ENCODE measurements at places on chromosomes 1 and 21.
A peak's percentile ranks its signal among the peaks of the same experiment; 100 is the strongest.

- no peak for DNase-seq
Observed at GRCh38 chr1:44636688-44637598, 37.3 kb downstream of the TMEM53 start.

DNA sequence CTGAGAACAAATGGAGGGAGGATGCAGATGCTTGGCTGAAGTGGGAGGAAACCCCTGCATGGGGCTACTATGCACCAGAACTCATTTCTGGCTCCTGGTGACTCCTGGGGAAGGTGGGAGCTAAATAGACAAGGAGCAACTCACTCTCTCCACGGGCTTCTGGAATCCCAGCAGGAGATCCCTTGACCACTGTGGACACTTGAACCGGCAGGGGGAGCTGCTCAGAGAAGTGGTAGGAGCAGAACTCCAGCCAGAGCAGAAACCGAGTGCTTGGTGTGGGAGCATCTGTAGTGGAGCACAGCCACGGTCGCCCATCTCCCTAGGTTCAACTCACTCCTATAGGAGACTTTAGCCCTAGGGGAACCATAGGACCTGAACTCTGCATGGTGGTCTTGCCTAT is 205.6 kb upstream of the GJB5 start:
- DNase-seq: peak; percentile 23

GRCh38 chr21:37944496-37944895 is 28.2 kb upstream of the KCNJ6 start:
- no peak for DNase-seq

GRCh38 chr1:3174487-3175247 is 105.7 kb downstream of the PRDM16 start:
- DNase-seq: peak; percentile 80

DNA sequence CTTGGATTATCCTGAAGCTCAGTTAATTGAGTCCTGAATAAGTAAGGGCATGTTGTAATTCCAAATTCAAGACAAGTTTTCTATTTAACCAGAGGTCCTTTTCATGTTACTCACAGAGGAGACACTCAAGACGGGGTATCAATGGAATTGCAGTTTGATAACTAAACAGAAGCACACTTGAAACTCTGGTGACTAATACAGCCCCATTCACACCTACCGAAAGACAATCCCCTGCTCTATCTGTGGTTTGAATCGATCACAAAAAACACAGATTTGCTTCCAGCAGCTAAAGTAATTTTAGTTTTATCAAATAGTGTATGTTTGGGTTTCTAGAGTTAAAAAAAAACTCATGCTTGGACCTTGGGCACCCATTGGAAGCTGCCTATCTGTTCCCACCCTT is 60.4 kb downstream of the TEX35 start:
- DNase-seq: no peak

- no peak for DNase-seq
Observed at GRCh38 chr21:38476385-38476784, 21.9 kb downstream of the ERG start.

DNA sequence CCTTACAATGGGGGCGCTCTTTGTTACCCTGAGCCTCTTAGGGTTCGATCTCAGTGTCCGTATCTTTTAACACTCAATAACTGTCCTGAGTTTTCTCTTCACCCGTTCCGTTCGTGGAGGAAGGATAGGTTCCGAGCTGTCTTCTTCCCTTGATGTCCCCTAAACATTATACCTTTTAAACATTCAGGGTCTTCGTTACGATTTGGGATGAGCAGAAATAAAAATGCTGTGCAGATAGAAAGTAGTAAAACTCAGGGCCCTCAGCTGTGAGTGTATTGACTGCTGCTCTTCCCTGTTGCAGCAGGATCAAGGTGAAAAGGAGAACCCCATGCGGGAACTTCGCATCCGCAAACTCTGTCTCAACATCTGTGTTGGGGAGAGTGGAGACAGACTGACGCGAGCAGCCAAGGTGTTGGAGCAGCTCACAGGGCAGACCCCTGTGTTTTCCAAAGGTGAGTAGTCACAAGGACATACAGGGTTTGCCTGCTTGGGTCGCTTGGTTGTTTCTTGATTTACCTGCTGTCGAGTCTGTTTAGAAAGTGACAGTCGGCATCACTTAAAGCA is 784 bp downstream of the RPL11 start:
- DNase-seq: no peak

GRCh38 chr1:100538913-100539835 is 1.2 kb downstream of the GPR88 start:
- peak; percentile 43 for DNase-seq

- peak; percentile 36 for DNase-seq
Observed at GRCh38 chr1:173669491-173669941, at the start of gene ANKRD45. TSS of gene ANKRD45 (minus strand) at chr1:173669851. CDS start at chr1:173659418, 10,433 bp downstream.

- no peak for DNase-seq
Observed at GRCh38 chr1:26814377-26814776, 12.1 kb upstream of the ZDHHC18 start.

DNA sequence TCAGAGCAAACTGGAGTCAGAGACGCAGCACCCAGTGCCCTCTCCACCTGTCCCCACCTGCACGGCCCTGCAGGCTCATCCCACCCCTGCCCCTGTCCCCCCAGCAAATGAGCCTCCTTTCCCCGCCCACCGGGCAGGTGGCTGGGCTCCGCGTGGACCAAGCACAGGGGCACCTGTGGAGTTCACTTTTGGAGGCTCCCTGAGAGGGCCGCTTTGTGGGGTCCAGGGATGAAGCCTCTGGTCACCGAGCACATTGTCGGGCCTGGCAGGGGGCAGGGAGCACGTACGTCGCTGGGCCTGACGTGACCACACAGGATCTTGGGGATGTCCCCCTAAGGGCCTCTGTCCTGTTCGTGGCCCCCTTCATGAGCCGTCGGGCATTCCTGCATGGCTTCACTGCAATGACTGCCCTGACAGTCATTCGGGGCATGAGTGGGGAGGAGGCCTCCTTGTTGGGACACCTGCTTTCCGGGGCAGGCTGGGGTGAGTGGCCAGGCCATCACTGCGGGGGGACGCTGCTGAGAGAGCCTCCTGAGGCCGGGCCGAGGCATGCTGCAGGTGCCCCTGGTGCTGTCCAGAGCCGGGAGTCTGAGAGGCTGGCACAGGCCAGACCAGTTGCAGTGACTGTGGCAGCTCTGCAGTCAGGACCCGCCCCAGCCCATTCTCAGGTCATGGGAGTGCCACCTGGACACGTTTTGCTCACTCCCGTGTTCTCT is 19.7 kb downstream of the SLX9 start:
- no peak for DNase-seq

DNA sequence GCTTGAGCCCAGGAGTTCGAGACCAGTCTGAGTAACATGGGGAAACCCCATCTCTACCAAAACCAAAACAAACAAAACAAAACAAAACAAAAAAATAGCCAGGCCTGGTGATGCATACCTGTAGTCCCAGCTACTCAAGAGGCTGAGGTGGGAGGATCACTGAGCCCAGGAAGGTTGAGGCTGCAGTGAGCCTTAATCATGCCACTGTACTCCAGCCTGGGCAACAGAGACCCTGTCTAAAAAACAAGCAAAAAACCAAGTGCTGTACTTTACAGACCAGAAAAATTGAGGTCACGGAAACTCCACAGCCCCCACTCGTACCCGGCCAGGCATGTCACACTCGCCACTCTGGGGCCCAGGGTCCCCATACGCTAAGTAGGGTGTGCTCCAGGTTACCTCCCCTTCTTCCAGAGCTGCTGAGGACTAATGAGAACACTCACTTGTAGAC is 22.9 kb downstream of the ATP2B4 start:
- no peak for DNase-seq

DNA sequence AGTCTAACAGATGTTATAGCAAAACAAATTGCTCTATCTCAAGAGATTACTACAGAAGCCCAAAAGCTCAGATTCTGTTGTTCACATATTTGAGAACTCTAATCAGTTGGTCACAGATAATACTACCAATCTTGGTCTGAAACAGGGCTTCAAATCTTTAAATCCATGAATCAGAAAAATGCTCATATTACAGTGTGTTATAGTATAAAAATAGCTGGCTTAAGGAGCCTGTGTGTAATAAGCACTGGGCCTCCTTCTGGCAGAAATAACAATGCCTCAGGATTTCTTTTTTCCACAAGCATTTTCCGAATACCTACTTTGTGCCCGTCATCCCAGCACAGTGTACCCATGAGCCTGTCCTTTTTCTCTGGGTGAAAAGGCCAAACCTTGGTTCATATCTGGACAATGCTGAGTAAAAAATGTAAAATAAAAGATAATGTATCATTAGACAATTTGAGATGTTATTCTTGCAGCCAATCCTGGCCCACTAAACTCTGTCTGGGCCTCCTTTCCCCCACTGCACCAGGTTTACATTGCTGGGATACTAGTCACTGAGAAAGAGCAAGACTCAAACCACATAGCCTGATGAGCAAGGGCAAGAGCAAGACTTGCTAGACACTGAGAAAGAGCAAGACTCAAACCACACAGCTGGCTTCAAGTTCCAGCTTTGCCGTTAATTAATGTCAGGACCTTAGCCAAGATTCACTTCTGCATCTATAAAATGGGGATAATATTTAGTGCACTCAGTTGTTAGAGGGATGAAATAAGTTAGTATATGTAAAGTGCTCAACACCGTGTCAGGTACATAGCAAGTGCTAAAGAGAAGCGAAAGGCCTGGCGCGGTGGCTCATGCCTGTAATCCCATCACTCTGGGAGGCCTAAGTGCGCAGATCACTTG is 17.0 kb upstream of the ADAR start:
- no peak for DNase-seq

- DNase-seq: no peak
Observed at GRCh38 chr1:173549813-173550212, 53.1 kb downstream of the SLC9C2 start.

- no peak for DNase-seq
Observed at GRCh38 chr1:247386217-247386616, 29.8 kb upstream of the NLRP3 start.

DNA sequence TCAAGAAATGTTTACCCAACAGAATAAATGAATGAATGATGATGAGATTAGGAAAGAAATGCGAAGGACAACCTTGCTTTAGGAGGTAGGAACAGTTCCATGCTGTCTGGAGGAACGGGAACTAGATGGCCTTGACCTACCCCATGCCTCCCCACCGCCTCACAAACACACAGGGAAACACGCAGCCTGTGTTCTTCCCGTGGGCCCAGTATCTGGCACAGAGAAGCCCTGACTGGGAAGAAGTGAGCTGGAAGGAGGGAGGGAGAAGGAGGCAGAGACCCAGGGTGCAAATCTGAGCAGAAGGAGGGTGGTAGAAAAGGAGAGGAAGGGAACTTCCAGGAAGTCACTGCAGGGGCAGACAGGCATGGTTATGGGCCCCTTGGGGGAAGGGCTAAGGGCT is 3.5 kb upstream of the ADORA1 start:
- DNase-seq: no peak

DNA sequence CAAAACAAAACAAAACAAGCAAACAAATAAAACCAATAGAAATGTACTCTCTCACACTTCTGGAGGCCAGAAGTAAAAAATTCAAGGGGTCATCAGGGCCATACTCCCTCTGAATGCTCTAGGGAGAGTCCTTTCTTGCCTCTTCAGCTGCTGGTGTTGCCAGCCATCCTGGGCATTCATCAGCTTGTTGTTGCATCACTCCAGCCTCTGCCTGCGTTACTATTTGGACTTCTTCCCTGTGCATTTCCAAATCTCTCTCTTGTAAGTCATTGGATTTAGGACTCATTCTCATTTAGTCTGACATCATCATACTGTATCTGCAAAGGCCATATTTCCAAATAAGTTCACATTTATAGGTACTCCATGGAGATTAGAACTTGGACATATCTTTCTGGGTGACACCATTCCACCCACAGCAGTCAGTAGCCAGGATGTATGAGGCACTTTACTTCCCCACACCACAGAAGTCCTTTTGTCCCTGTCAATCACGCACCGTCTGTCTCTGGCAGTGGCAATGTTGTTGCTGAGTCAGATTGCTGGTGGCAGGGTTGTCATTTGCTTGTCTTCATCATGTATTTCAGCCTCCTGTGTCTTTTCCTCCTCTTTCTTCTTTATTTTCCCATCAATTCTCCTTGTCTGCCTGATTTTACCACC is 151.0 kb upstream of the KCNJ6 start:
- DNase-seq: no peak

GRCh38 chr1:229287267-229287666 is 16.4 kb downstream of the RAB4A start:
- DNase-seq: peak; percentile 32

GRCh38 chr1:170929835-170930554 is 5.3 kb upstream of the MROH9 start:
- peak; percentile 2 for DNase-seq

DNA sequence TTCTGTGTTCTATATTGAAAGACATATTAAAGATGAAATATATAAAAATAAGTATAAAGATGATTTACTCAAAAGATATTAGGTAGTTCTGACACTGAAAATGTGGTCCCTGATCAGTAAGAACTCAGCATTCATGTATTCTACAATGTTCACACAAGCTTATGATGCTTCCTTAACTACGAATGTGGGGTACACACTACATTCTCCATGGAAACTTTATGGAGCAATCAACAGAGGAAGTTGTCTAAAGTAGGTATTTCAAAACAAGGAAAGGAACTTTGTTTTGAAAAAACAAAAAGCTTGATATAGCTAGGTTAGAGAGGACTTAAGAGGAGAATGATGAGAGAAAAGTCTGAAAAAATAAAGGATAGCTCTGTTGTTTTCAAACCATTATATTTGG is 119.7 kb upstream of the RGS18 start:
- no peak for DNase-seq

DNA sequence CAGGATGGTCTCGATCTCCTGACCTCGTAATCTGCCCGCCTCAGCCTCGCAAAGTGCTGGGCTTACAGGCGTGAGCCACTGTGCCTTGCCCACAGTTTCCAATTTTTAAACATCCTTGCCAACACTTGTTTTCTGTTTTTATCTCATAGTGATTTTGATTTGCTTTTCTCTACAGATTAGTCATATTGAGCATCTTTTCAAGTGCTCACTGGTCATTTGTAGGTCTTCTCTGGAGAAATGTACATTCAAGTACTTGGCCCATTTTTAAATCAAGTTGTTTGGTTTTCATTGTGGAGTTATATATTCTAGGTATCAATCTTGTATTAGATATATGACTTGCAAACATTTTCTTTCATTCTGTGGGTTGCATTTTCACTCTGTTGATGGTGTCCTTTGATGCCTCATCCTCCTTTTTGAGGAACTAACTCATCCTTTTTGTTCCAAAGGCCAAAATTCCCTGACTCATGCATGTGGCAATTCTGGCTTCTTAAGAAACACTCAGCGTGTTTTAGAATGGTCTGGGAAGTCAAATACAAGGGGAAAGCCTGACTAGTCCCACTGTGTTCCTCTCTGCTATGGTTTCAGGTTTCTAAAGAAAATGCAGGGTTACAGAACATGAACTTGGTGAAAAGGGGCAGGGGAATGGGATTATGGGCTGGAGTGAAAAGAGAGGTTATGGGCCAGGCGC is 37.3 kb downstream of the PTAFR start:
- DNase-seq: peak; percentile 31

DNA sequence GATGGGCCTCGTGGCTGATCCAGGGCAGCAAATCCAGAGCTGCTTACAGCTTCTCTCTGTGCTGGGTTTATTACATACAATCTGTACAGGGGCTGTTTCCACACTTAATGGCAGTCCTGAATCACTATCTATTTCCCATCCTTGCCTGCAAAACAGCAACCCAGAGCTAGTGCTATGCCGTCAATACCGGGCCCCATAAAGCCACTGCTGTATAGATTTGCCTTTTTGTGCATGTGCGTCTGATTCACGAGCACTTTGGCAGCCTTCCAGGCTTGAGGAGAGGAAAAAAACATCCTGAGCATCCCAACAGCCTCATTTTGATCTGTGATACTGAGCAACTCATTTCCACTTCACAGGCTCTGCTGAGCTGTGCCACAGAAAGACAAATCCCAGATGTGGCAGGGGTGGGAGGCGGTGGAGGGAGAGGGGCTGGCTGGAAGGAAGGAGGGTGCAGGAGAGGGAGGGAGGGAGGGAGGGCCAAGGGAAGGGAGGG is 65.2 kb upstream of the TARBP1 start:
- peak; percentile 77 for DNase-seq

- no peak for DNase-seq
Observed at GRCh38 chr1:94667818-94668217, 126.3 kb upstream of the F3 start.

All from MG63 (cell line).